Frontal cortex (tissue), 4 donors: ENCODE measurements at places on chromosomes 6 and 20. TPM values are rescaled to one million over a fixed set of nuclear protein-coding genes. Genes with fewer than 3 reads are reported as not detected.

The SLC4A11 gene
- under 0.01 TPM for total RNA-seq

The CLIC5 gene
- 1.2 TPM for total RNA-seq

The SNPH gene
- 21.6 TPM for total RNA-seq

The ESR1 gene
- total RNA-seq: under 0.01 TPM

The CD40 gene
- total RNA-seq: 0.41 TPM

The OLIG3 gene
- total RNA-seq: not detected

The SYCP2 gene
- 4.1 TPM for total RNA-seq

The ARMH2 gene
- not detected for total RNA-seq

The TINAG gene
- 0.41 TPM for total RNA-seq

The RAMACL gene
- 0.82 TPM for total RNA-seq

The NHLRC1 gene
- 2.9 TPM for total RNA-seq

The MED23 gene
- total RNA-seq: 53.8 TPM

The DOK5 gene
- 236 TPM for total RNA-seq

The WFDC5 gene
- total RNA-seq: not detected

The HAO1 gene
- under 0.01 TPM for total RNA-seq

The CASS4 gene
- total RNA-seq: under 0.01 TPM

The NT5E gene
- total RNA-seq: 8.2 TPM

The SEL1L2 gene
- total RNA-seq: 0.41 TPM

The FLRT3 gene
- 97.4 TPM for total RNA-seq

The MTFR2 gene
- total RNA-seq: 0.41 TPM

The ENPP1 gene
- total RNA-seq: 0.41 TPM

The OOEP gene
- total RNA-seq: not detected

The CEP43 gene
- 75.8 TPM for total RNA-seq

The KHDC1L gene
- total RNA-seq: 1.2 TPM

The PPP1R3G gene
- 1.6 TPM for total RNA-seq

The OR12D3 gene
- not detected for total RNA-seq

The ZC3H12D gene
- total RNA-seq: 0.41 TPM

The MAS1L gene
- not detected for total RNA-seq

The RAET1L gene
- not detected for total RNA-seq

The SLC22A7 gene
- total RNA-seq: 0.41 TPM

The CAPN11 gene
- total RNA-seq: not detected

The ULBP1 gene
- 1.6 TPM for total RNA-seq

The ULBP2 gene
- 5.3 TPM for total RNA-seq

The CTSA gene
- 14.7 TPM for total RNA-seq

The OPRL1 gene
- 13.5 TPM for total RNA-seq

The MROH8 gene
- total RNA-seq: 5.3 TPM

The FAM209B gene
- not detected for total RNA-seq

The HLA-DOA gene
- 0.82 TPM for total RNA-seq

The MAS1 gene
- 0.82 TPM for total RNA-seq

The HLA-G gene
- total RNA-seq: not detected

The IMPG1 gene
- total RNA-seq: not detected

The OR2J3 gene
- total RNA-seq: not detected

The HDGFL1 gene
- under 0.01 TPM for total RNA-seq

The ARMC12 gene
- total RNA-seq: 0.82 TPM

The CALHM6 gene
- total RNA-seq: 4.5 TPM

The BTN1A1 gene
- total RNA-seq: not detected

The NEU1 gene
- total RNA-seq: 19.6 TPM

The MDN1 gene
- 23.6 TPM for total RNA-seq

The SLC17A3 gene
- not detected for total RNA-seq

The C6orf132 gene
- total RNA-seq: under 0.01 TPM

The PAK5 gene
- 33.0 TPM for total RNA-seq

The CST4 gene
- not detected for total RNA-seq

The PLCB1 gene
- 48.9 TPM for total RNA-seq
